ENCODE measurements at places on chromosomes 11 and 22.

GRCh38 chr11:76207642-76208401 lies 1.5 kb upstream of the WNT11 start:
- peak; percentile 68 for DNase-seq

DNA sequence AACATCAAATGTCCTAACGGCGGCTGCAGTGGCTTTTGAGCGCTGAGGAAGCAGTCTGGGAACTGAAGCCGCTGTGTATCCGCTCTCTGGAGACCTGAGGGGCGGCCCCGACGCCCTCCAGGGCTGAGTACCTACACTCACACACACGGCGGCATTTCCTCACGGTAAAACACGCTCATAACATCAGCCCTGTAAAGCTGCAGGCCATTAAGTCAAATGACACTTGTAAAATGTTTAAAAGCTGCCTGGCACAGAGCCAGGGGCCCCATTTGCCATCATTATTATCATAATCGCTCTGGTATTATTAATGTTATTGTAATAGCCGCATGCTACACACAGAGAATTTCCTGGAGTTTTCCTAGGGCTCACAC lies 5.1 kb downstream of the CARS1 start:
- peak; percentile 98 for DNase-seq

DNA sequence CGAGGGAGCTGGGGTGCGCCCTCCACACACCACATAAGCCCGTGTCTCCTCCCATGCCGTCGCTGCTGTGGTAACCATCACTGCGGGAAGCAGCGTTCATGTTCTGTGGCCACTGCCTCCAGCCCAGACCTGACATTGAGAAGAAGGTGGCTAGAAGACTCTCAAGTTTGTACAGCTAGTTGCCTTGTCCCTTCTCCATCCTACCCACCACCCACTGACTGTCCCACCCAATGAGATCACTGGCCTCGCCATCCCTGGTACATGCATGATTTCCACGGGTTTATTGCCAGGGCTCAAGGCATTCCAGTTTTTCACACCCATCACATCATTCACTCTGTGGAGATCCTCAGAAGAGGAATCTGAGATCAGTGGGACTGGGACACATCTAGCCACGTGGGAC lies 33.0 kb downstream of the AHNAK start:
- no peak for DNase-seq

GRCh38 chr11:85961130-85961529 lies 105.9 kb downstream of the CCDC83 start:
- no peak for DNase-seq

DNA sequence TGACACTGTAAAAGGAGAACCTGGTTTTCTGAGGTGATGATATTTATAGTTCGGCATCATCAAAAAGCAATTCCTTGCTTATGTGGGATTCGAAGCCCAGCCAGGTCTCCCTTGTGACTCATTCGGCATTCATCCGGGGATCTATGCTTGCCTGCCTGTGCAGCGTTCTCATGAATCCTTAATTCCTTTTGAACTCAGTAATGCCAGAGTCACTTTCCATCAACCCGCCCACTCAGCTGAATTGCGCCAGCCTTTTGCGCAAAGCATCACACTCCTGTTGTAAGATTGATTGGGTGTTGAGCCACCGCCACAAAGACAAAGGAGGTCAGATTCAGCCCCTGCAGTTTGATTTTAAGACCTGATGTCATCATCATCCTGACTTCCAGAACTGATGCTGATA lies 128.6 kb downstream of the SLC17A6 start:
- no peak for DNase-seq

DNA sequence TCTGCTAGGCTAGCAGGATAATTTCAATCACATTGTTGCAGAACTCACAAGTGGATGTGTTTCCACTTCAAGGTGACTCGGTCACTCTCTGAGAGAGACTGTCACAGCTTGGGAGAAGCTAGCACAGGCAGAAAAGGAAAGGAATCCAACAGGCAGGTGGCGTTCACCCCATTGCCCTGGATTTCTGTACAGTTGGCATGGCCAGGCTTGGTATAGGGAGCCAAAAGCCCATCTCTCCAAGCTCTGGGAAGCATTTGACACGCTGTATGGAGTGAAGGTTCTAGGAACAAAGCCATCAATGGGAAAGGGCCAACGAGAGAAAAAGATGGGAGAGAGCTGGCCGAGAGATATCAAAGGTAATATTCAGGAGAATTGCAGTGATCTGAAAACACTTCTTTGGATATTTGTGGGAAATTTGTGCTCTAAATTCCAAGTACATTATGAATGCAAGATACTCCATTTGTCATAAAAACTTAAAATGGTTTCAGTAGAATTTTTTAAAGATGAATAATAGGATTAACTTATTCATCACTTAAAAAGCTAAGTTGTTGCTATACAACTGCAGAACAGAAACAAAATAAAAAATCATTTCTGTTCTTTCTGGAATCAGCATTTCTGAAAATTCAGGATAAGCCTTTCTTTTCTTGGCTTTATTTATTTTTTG lies 223.5 kb upstream of the NTM start:
- peak; percentile 41 for DNase-seq

- no peak for DNase-seq
Measured at GRCh38 chr11:115869131-115869530, 364.9 kb upstream of the CADM1 start.

DNA sequence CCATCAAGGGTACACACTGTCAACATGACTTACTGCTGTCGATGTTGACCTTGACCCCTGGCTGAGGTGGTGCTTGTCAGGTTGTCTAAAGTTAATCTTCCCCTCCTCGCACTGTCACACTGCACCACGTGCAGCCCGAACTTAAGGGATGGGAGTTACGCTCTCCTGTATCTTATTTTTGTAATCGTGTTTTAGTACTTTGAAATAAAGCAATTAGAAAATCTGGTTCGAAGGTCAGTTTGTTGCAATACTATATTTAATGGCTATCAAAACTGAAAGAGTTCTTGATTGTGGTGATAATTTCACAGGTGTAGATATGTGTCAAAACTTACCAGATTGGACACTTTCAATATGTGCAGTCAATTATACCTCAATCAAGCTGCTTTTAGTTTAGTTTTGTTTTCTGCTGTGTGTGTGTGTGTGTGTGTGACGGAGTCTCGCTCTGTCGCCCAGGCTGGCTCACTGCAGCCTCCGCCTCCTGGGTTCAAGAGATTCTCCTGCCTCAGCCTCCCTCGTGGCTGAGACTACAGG lies 10.7 kb upstream of the ST14 start:
- DNase-seq, result no peak

DNA sequence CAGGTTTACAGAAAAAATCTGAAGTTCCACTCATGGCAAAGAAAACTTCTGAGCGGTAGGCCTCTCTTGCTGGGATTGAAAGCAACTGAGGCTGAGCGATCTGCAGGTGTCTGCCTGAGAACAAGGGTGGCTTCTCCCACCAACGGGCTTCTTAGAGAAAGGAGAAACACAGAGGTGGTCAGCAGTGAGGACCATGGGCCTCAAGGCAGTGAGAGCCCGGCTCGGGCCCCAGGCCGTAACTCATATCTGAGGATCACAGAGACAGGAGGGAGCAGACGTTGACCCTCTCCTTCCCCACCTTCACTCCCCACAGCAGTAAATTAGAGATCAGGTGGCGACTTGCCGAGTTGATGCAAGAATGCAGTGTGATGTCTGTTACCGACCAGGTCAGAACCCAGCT lies 50.9 kb upstream of the RTL6 start:
- no peak for DNase-seq

DNA sequence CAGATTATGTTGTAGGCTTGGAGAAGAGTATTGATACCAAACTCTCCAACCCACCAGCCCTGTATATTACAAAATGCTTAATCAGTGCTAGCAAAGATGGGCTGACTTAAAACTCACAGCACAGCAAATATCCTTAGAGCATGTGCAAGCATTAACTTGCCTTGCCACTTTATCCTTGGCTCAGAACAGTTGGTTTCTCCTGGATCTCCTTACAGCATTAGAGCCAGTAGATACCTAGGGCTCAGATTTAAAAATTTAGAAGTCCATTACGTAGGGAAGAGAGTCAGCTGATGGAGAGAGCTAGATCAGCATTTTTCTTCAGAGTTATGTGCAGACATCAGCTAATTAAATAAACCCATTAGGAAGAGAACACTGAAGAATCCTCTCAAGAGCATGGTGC lies 198.5 kb upstream of the ZBED5 start:
- no peak for DNase-seq

GRCh38 chr11:121328176-121328966 lies 35.8 kb downstream of the SC5D start:
- no peak for DNase-seq

GRCh38 chr11:1532014-1532586 lies 40.0 kb downstream of the DUSP8 start:
- DNase-seq, result no peak

All from NCI-H1105 treated with DMSO at 0.1 percent for 48 hours (cell line).